ENCODE measurements at places on chromosomes 2 and 18.

GRCh38 chr2:170467568-170468422 is 247.3 kb upstream of the SP5 start:
- DNase-seq: no peak

GRCh38 chr2:63035169-63035568 is 15.5 kb upstream of the OTX1 start:
- no peak for DNase-seq

DNA sequence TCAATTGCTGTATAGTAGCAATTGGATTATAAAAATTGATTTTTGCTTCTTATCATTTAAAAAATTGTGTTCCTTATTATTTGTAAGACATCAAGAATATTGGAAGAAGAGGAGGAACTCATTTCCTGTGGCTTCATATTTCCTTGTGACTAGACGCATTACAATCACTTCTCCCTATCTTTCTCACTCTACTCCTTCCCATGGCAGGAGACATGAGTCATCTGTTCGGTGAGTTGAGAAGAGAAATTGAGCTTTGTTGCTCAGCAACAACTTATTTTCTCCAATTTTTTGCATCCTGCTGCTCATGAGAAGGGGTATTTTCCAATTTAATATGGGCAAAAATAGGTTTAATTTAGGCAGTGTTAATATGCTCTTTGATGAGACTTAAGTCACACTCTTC is 1783.9 kb downstream of the SUCLG1 start:
- no peak for DNase-seq

GRCh38 chr18:3692113-3692621 is 242.2 kb downstream of the TGIF1 start:
- peak; percentile 75 for DNase-seq

- DNase-seq: no peak
Measured at GRCh38 chr18:6021306-6022073, 126.2 kb upstream of the TMEM200C start.

- no peak for DNase-seq
Measured at GRCh38 chr2:184780944-184781343, 182.6 kb downstream of the ZNF804A start.

All from NCI-H510A (cell line).